ENCODE measurements at places on chromosomes 5 and 9.

DNA sequence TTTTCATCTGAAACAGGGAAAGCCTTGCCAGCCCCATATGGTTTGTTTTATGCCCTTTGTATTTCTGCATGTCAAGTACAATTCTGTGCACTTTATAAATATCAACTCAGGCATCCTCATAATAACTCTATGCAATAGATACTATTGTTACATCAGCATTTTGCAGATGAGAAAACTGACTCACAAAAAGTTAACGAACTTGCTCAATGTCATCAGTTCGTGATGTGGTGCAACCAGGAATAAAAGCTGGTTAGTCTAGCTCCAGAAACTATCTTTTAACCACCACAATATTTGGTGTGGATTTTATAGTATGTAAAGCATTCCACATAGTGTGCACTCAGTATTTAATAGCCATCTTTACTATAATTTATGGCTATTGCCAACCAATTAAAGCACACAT lies 134.9 kb downstream of the MRPS30 start:
- no peak for DNase-seq

DNA sequence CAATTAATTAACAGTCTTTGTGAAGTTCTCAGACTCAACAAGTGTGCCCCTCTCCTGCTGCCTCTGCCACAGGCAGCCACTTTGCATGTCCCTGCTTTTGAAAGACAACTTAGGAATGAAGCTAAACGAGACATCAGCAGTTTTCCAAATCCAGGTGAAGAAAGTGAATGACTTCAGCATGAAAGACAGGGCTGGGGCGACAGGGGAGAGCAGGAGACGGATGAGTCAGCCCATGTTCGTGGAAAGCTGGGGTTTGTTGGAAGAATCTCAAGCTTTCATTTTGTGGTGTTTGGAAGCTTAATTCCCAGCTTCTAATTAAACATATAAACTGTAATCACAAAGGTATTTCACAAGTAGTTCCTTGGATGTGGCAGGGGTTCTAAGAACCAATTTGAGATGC lies 207.8 kb upstream of the MAP3K1 start:
- no peak for DNase-seq

DNA sequence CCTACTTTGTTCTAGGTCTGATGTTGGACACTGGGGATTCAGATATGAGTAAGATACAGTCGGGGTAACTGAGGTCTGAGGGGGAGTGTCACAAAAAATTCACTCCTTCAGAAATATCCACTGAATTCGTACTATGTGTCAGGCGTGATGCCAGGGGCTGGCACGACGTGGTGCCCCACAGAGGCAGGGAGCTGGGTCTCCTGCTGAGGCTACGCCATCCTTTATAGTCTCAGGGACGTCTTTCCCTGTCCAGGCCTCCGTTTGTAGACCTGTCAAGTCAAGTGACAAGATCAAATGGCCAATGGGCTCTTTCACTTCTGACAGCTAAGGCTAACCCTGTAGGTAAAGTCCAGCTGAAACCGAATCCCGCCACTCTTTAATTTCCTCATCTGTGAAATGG lies 118.8 kb upstream of the SMIM23 start:
- no peak for DNase-seq

- DNase-seq: no peak
Measured at GRCh38 chr9:137707361-137707760, 88.6 kb downstream of the EHMT1 start.

DNA sequence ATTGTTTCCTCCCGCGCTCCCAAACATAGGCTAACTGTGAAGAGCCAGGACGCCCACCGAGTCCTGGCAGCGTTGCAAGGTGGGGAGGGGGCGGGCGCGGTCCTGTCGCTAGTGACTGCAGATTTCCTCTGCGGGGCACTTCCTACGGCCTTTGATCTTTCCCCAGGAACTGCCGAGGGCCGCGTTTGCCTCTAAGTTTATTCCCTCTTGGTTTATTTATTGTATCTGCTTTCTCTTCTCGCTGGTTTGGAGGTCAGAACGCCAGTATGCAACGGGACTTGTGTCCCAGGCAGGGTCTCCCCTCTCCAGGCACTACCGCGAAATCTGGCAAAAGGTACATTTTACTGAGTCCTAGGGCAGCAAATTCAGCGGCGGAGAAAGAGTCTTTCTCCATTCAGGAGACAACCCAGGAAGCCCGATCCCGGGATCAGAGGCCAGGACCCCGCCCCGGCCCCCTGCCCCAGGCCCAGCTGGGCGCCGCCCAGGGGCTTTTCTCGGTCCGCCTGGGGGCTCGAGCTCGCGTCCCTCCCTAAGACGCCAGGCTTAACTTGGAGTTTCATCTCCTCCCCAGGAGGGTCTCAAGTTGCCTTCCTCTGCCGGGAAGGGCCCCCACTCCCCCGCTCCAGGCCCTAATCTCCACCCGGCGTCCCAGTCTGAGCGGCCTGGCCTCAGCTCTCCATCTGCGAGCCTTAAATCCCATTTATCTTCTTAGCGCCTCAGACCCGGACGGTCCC lies 884 bp upstream of the EGFLAM start:
- DNase-seq: no peak

GRCh38 chr5:405421-405820 lies 37.6 kb upstream of the EXOC3 start:
- DNase-seq: no peak

DNA sequence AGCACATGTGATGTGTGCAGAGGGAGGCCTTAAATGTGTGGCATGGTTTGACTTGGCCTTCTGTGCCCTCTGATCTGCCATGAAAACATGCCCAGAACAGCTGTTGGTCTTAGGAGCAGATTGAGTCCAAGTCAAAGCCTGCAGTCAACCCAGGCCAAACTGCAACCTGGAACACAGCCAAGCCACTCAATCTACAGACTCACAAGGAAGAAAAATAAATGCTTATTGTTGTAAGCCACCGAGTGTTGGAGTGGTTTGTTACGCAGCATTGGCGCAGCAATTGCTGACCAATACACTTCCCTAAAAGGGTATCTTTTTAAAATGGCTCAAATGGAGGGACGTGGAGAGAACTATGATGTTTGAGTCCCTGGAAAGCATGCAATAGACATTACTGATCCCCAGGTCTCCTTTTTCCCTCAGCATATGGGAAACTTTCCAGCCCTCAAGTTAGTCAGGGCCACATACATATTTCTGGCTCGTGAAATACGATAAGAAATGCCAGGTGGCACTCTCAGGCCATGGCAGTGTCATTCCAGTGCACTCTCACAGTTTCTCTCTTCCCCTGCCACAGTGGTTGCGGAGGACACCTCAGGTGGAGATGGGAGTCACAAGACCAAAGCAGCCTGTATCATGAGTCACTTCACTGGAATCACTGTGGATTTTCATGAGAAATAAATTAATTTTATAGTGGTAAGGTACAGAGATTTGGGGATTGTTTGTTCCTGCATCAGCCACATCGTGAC lies 168.0 kb upstream of the ZNF618 start:
- DNase-seq: no peak

DNA sequence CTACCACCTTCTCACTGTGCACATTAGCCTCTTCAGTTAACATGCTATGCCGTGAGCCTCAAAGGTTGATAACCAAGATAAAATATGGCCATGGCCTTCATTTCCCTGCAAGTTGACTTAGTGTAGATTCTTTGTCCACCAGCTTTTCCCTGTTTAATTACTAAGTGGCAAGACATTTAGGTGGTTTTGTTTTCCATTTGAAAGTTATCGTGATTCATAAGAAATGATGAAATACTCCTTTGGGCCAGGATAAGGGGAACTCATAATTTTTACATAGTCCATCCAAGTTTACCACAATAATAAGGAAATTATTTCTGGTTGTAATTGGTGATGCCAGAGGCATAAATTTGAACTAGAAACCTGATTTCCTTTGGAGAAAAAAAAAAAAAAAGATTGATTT lies 609.6 kb downstream of the TAF11L14 start:
- DNase-seq: no peak

DNA sequence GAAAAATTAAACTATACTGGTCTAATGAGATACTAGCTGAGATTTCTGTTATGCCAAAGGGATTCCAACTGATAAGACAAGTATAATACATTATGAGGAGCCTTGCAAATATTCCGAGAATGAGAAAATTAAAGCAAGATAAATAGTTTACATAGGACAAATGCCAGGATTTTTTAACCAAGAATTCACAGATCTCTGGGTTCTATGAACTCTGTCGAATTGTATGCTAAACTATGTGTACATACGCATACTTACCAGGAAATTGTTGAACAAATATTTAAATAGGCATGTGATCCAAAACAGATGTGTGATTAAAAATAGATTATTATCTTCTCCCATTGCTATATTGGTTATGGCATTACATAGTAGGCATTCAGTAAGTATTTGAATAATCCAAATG lies 616.6 kb downstream of the GABRG2 start:
- DNase-seq: no peak

GRCh38 chr5:134451936-134452505 lies 40.3 kb upstream of the CDKN2AIPNL start:
- DNase-seq: peak; percentile 46

DNA sequence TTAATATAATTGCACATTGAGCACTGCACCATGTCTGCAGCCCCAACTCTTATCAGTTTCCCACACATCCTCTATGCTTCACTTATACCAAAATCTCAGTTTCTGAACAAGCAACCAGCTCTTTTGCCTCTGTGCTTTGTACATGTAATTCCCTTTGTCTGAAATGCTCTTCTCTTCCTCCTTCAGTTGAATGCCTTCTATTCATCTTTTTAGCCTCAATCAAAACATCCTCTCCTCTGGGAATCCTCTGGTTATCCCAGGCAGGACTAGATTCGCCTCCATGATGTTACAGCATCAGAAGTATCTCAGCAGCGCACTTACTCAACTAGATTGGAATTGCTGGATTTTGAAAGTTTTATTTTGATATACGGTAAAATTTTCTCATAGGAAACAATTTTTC lies 143.3 kb downstream of the GAS1 start:
- DNase-seq: no peak

DNA sequence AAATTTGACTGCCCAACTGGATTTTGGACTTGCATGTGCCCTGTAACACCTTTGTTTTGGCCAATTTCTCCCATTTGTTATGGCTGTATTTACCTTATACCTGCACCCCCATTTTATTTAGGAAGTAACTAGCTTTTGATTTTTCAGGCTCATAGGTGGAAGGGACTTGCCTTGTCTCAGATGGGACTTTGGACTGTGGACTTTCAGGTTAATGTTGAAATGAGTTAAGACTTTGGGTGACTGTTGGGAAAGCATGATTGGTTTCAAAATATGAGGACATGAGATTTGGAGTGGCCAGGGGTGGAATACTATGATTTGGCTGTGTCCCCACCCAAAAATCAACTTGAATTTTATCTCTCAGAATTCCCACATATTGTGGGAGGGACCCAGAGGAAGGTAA lies 490.2 kb downstream of the PRR16 start:
- DNase-seq: no peak

DNA sequence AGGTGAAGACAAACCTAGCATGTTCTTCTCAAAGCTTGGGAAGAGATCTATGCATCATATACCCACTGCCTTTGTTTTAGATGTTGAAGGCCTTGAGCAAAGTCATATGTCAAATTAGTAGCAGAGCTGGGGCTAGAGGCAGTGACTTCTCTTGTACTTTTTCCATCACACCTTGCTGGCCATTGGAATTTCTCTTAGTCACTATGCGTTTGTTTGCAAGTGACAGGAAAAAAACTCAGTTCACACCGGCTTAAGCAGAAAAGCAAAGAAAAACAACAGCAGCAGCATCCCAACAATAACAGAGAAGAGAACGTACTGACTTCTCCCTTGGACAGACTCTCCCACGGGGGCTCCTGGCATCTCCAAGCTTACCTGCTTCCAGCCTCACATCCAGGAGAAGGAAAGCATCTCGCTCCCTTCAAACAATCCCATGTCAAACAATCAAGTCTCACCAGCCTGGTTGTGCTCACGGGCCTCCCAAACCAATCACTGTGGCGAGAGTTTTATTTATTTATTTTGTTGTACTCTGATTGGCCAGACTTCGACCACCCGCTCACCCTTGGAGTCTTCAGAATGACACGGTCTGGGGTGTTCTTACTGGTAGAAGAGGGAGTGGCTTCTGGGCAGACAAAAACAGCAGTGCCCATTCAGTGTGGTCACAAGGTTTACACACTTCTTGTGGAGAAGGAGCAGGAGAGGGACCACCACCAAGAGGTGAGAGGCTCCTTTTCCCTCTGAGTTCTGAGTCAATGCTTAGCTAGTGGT lies 83.8 kb upstream of the STC2 start:
- no peak for DNase-seq

DNA sequence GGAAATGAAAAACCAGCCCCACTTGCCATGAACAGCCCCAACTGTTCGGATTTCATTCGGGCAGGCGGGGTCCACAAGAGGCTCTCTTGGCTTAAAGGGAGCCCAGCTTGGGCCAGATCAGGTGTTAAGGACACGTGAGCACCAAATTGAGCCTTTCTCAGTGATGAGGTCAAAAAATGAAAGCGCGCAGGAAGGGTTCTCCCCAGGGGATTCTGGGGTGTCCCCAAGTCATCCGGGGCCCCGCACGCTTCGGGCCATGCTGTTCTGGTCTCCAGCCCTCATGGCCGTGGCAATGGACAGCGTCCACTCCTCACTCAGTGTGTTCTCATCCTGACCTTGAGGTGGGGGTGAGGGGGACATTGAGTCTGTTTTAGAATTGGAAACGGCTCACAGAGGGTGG lies 10.9 kb downstream of the AK1 start:
- no peak for DNase-seq

DNA sequence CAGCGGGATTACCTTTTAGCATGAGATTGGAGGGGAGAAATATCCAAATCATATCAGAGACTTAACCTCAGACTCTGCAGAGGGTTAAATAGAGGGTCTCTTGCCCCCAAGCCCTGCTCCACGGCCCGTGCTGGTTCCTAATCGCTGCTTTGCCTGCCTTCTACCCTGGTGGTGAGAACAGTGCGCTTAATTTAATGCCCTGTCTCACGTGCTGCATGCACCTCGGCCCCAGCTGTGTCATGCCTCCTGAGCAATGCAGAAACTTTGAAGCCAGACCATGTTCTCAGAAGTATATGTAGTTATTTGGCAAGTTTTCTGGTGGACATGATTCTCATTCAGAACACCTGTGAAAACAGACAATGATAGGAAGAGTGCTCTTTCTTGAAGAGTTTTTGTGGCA lies 1.4 kb downstream of the OTULIN start:
- DNase-seq: no peak

DNA sequence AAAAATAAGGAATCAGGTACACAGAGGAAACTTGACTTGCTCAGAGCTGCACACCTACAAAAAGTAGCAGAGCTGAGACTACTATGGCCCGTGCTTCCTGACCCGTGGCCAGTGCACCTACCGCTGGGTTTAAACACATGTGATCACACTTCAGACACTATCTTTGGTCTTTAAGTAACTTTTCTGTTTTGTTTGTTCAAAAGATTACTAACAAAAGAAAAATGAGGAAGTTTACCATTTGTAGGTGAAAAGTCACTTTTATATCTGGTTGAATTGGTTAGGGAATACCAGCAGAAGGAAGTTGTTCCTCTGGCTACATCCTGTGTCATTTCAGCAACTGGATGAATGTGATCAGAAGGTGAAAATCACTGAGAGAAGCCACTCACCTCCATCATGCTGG lies 6.5 kb upstream of the SYK start:
- DNase-seq: no peak

- no peak for DNase-seq
Measured at GRCh38 chr5:178240766-178241165, 8.2 kb upstream of the PHYKPL start.

GRCh38 chr9:100014846-100015245 lies 84.0 kb downstream of the ERP44 start:
- DNase-seq: no peak

GRCh38 chr5:122163121-122164069 lies 34.0 kb downstream of the ZNF474 start:
- peak; percentile 41 for DNase-seq

Measured in smooth muscle cell of the brain vasculature (primary cell).